ENCODE measurements at places on chromosomes 7 and 10.

GRCh38 chr10:112343056-112343806 is 30.7 kb upstream of the ACSL5 start:
- no peak for DNase-seq

GRCh38 chr10:46516660-46517416 is 39.6 kb downstream of the GPRIN2 start:
- no peak for DNase-seq

- no peak for DNase-seq
These were observed 19.4 kb downstream of the LDB3 start for GRCh38 chr10:86687750-86688149.

- DNase-seq, result no peak
These were observed 1079.6 kb upstream of the C7orf33 start for GRCh38 chr7:147510923-147511322.

- no peak for DNase-seq
These were observed 52.8 kb downstream of the CUBN start for GRCh38 chr10:17076626-17077345.

DNA sequence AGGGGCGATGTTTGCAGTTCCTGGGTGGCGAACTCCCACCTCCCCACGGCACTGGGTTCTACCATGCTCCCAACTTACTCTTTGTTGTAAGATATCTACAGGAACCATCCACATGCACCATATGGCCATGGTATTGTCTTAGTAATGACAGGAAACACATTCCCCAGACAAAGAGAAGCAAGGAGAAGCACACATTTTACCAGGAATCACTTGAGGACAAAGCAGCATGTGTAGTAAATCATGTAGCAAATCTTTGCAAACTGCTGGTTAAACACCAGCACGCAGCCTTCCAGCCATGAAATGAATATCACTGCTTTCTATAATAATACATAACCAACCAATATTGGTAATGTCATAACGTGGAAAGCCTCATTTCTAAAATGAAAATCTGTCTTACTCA is 101.2 kb downstream of the NRP1 start:
- DNase-seq, result no peak

- no peak for DNase-seq
These were observed 301.5 kb upstream of the PHF14 start for GRCh38 chr7:10672186-10672585.

DNA sequence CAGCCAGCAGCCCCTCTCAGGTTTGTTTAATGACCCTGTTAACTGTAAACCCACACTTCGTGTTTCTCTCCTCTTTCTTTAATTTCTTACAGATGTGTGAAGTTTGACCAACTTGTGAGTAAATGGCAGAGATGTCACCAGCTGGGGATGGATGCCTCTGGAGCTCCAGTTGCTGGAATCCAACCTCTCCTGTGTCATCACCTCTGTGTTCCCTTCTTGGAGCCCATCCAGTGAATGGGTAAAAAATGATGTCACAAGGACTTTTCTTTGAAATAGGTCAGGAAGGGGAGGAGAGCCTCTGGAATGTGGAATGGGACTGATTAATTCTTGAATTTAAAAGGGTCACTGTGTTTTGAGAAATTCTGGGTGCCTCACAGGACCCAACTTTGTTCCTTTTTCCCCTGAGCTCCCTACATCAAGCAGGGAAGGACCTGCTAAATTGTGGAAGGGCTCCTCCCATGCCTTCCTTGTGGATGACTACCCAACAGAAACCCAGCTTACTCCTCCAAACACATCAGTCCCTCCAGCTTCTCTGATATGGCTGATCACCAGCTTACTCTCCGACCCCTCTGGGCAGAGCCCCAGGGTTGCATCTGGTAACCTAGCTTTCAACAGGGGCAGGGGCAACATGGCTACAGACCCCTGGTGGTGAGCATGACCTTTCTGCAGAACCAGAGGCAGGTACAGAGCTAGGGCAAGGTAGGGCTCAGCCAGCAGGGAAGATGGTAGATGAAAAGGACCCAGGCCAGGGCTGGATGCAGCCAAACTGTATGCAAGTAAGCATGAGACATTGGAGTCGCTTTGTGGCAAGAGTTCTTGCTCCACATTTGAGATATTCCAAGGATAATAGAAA is 67.5 kb downstream of the STRA8 start:
- DNase-seq, result no peak

- DNase-seq, result no peak
These were observed 1152.1 kb upstream of the AUTS2 start for GRCh38 chr7:68446183-68446582.

DNA sequence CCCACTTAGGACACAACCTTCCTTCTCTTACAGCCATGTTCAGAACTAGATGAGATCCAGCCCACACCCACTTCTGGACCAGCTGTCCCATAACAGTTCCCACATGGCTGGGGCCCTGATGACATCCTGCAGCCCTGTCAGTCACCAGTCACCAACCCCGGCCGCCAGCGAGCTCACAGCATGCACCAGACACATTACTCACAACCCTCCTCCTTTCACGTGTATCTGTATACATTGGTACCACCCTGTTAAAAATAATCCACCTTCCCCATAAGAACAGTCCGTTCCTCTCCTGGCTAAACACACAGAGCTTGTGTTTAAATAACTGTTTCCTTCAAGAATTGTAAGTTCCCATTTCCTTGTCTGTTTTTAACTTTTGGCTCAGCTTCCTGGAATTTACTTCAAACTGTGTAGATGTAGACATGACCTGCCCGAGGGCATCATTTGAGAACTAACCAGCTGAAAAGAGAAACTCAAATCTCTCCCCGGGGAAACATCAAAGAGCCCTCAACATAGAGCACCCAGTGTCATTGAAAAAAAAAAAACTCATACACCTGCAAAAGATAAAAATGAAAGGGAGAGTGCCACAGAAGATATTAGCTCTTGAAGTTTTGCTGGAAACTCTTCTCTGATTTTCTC is 26.0 kb upstream of the PRLHR start:
- no peak for DNase-seq

DNA sequence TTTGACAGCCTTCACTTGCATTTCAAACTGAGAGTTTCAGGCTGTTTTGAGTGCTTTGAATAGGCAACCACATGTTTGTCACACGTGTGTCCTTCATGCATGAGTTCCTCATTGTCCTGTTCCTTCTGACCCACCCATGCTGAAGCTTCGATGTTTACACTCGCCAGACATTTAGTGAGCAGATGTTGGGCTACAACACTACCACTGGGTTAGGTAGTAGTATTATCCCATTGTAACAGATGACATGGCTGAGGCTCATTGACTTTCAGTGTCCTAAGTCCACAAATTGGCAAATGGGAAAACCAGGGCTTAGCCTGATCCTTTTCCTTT is 456.1 kb downstream of the PHTF2 start:
- DNase-seq, result no peak

GRCh38 chr7:140015471-140015970 is 47.2 kb downstream of the PARP12 start:
- DNase-seq, result no peak

GRCh38 chr7:83957333-83957732 is 237.3 kb downstream of the SEMA3A start:
- no peak for DNase-seq

DNA sequence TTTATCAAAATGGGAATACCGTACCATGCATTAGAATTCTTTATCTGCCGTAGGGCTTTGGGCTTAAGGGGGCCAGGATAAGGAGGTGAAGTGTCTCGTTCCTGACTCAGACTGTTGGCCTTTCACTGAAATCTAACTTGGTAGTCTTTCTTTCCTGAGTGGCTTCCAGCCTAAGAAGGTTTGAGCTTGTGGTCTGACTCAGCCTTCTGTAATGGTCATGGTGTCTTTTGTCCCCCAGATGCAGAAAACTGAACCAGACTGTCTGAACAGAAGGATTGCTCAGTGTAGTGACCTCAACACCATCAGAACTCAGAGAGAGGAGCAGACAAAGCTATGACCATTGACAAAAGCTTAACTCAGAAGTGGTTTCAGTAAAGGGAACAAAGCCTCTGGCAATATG is 39.5 kb downstream of the WNT2 start:
- DNase-seq, result no peak

GRCh38 chr7:68206946-68207485 is 1210.4 kb downstream of the TYW1 start:
- DNase-seq, result no peak

GRCh38 chr7:70634610-70635068 is 497.3 kb upstream of the GALNT17 start:
- DNase-seq, result no peak

GRCh38 chr7:94425546-94425945 is 30.9 kb downstream of the COL1A2 start:
- no peak for DNase-seq

- DNase-seq, result no peak
These were observed 149.6 kb downstream of the ADK start for GRCh38 chr10:74300666-74301065.

DNA sequence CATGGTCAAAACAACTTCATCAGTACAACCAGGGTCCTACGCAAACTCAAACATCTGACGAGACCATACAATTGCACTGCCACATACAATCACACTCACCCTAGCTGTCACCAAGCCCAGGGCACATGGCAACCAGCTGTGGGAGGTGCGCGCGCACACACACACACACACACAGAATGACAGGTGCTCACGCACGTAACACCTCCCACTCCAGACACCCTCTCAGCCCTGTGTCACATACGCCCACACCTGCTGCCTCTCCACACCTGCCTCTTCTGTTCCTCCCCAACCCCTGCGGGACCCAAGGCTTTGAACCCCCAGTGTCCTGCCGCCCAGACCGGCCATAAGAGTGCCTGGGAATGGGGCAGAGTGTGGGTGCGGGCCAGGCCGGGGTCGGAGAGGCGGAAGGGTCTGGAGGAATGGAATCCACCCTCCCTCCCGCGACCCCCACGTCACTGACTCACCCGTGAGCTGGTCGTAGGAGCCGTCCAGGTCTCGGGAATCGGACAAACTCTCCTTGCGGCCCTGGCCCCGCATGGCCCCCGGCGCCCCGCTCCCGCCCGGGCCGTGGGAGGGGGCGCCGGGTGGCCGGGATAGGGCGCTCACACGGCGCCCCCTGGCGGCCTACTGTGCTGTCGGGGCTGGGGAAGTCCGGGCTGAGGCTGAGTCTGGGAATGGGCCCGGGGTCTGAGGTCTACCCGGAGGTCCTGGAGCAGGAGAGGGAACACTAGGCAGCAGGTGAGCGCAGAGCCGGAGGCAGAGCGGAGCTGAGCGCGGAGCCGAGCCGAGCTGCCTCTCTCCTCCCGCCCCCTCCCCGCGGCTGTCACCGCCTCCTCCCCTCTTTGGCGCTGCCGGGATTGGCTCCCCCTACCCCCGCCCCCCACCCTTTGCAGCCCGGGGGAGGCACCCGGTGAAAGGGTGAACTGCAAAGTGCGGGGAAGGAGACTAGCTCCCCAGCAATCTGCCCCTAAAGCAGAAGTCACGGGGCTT is at the start of gene KCNIP2:
Gene KCNIP2, minus strand, starts transcription at position 769 of the 990 bp plus-strand sequence. Its CDS starts 232 bp downstream, at position 537.
- peak; percentile 45 for DNase-seq

DNA sequence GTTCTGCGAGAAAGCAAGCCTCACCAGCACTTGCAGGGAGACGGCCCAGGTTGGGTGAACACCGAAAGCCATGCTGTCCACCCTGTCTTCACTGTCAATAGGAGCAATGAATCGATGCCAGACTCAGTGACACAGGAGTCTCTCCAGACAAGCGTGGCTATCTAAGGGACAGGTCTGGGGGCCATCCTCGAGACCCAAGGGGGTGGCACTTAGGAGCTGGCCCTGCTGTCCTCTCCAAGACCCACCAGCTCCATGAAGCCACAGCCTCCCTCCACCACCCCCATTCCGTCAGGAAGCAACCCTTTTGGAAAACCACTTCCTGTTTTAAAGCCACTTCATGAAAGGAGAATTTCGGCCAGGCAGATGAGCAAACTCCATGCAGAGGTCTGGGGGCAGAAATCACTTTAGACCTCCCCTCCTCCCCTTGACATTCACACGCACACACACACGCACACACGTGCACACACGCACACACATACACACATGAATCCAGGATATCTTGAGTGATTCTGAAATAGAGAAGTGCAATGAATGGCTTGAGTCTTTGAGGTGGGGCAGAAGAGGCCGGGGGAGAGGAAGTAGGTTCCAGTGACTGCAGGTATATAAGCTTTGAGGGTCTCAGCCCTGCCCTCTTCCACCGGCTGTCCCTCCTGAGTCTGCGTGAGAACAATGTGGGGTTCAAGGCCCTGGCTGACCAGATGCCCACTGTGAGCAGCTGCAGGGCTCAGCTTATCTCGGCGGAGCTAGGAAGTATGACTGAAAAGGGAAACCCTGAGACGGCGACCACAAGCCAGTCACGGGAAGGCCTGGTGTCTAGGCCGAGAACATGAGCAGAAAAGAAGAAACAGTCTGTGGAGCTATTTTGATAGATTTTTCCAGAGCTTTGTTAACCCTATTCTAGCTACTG is 25.0 kb downstream of the RGS10 start:
- DNase-seq, result peak; percentile 50

DNA sequence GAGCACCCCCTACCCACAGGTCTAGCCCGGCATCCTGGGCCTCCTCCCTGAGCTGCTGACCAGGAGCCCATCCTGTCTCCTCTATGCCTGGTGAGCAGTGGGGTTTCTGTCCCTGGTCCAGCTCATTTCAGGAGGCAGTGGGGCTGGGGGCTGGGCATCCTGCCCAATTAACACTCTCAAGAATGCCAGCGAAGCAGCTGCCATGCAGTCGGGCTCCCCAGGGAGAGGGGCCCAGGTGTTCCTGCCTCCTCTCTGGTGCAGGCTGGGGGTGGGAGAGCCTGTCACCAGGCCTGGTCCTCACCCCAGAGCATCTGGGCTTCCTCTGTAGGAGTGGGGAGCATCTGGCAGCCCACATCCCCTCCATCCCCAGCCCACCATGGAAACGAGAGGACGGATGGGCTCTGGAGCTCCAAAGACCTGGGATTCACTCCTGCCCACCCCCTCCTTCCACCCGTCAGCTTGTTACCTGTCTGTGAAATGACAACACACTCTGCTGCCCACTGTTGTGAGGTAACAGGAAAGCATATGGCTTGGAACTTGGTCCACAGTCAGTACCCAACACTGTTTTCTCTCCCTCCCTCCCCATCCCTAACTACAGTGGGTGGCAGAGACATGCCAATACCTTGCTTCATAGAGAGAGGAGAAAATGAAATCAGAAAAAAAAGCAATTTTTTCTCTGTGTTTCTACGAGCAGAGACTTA is 69.1 kb downstream of the SLIT1 start:
- DNase-seq, result no peak

DNA sequence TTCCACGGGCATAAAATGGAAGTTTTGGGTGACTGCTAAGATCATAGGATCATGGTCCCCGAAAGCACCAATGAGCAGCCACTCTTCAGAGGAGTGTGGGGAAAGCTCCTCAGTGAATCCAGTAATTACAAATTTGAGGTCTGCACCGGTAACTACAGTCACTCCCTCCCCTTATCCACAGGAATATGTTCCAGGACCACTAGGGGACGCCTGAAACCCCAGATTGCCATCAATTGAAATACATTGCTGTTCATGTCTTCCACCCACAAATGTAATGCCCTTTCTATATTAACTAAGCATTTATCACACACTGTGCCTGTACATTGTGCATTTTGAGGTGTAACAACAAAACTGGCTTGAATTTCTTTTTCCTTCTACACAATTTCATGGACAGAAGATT is 447.9 kb upstream of the PFKP start:
- no peak for DNase-seq

GRCh38 chr7:92625617-92626016 is 35.4 kb upstream of the FAM133B start:
- DNase-seq, result peak; percentile 38

All from CD4-positive, alpha-beta T cell treated with Interleukin-4 for 4 hours (primary cell).